Ammon's horn (tissue), 1 donor: ENCODE measurements at places on chromosomes 6 and 20.

DNA sequence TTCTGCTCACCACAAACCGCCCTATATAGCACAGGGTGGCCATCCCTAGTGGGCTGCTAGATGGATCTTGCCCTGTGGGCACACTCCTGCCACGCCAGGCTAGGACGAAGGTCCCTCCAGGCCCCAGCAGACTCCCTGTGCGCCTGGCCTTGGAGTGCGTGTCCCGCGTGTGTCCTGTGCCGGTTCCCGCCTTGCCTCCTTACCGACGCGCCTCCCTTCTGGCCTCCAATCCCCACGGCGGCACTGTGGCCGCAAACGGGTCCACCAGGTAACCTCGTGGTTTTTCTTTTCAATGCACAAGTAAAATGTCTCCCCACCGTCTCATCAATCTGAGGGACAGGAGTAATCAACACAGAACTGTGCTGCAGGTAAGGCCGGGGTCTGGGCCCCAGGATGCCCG lies 133.8 kb upstream of the PHACTR3 start:
- no peak for DNase-seq

DNA sequence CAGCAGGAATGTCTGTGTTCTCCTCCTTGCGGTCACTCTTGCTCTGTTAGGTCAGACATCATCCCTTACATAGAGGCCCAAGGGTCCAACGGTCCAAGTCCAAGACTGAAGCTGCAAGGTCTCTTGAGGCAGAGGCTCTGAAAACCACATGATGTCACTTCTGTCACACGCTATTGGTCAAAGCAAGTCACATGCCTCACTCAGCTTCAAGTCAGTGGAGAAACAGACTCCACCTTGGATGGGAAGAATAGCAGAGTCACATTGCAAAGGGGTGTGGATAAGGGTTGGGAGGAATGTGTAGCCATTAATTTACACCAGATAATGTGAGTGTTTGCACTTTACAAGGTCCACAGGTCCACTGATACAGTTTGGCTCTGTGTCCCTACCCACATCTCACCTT lies 17.5 kb downstream of the SLC52A3 start:
- DNase-seq: no peak

DNA sequence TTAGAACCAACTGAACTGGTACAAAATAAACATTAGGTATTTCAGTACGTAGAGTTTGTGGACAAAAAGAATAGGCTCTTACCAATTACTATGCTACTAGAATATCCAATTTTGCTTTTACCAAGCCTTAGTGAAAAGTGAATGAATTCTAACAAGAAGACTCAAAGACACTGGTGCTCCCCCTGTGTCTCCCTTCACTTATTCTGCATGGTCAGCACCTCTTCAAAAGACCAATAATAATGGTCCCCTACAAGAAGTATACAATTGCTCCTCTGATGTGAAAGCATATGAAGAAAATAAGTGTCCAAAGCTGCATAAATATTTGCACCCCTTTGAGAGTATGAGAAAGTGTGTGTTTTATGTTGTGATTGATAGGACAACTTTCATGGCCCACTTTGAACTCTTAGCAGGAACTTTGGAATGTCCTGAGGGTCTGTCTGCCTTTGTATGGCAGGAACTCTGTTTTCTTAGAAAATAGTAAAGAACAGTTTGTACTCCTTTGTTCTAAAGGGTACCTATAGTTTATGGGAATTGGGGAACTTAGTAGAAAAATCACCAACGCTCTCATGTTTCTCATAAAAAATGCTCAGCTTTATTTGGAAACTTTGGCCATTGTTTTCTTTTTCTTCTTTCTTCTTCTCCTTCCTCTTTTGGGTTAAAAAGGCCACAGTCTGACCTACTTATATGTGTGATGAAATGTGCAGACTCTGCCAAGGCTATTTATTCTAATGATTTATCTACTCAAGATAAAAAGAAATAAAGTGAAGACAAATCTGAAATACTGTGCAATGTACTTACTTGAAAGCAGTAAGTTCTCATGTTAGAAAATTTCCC lies 352.4 kb downstream of the LAMA2 start:
- no peak for DNase-seq

- DNase-seq: no peak
Observed at GRCh38 chr6:46015119-46015968, at the start of gene CLIC5. Gene CLIC5, minus strand, starts transcription at chr6:46015860. Its CDS starts 318 bp downstream, at chr6:46015542.

DNA sequence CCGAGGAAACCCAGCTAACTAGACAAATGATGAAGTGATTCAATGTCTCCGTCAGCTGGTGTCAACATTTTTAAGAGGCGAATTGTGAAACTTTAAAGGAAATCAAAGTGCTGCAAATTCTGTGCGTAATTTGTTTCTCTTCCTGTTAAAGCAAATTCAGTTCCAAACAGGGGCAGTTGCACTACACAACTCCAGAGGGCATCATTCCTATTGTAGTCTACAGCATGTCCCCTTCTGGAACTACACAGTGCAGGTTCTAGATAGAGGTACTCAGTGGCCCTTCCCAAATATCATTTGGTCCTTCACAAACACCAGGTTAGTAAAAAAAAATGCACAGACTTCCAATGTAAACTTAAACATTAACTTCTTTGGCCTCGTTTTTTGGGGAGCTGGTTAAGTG lies 38.3 kb upstream of the SMLR1 start:
- no peak for DNase-seq

GRCh38 chr20:47379433-47380150 lies 23.1 kb upstream of the ZMYND8 start:
- DNase-seq: no peak

GRCh38 chr6:73579851-73580246 lies 59.0 kb upstream of the EEF1A1 start:
- DNase-seq: peak; percentile 50

DNA sequence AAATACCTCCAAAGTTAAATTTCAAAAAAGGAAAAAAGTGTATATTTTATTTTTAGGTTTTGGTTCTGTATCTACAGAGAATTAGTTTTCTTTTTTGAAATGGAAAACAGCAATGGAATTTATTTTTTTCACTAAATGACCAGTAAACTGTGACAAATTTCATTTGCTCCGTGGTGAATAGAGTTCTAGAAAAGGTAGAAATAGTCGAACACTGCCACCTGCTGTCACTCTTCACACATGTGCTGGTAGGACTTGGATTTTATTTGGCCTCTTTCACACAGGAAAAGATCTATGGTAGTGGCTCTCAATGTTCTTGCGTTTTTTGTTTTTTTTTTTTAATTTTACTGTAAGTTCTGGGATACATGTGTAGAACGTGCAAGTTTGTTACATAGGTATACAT lies 312.5 kb downstream of the EYA4 start:
- peak; percentile 71 for DNase-seq

DNA sequence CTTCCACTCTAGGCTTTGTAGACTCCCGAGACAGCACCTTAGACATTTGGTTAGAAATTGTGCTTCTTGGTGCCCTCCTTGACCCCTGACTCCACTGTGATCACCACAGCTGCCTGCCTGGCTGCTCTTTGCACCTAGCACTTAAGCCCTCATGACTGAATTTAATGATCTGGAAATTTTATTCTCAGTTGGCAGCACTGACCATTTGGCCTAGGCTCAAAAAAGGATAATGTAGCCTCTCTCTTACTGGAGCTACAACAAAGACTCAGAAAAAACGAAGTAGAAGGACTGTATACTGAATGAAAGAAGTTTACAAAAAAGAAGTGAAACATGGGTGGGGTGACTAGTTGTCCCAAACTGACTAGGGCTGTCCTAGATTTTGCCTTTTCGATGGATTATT lies 11.3 kb upstream of the ABRACL start:
- DNase-seq: no peak

DNA sequence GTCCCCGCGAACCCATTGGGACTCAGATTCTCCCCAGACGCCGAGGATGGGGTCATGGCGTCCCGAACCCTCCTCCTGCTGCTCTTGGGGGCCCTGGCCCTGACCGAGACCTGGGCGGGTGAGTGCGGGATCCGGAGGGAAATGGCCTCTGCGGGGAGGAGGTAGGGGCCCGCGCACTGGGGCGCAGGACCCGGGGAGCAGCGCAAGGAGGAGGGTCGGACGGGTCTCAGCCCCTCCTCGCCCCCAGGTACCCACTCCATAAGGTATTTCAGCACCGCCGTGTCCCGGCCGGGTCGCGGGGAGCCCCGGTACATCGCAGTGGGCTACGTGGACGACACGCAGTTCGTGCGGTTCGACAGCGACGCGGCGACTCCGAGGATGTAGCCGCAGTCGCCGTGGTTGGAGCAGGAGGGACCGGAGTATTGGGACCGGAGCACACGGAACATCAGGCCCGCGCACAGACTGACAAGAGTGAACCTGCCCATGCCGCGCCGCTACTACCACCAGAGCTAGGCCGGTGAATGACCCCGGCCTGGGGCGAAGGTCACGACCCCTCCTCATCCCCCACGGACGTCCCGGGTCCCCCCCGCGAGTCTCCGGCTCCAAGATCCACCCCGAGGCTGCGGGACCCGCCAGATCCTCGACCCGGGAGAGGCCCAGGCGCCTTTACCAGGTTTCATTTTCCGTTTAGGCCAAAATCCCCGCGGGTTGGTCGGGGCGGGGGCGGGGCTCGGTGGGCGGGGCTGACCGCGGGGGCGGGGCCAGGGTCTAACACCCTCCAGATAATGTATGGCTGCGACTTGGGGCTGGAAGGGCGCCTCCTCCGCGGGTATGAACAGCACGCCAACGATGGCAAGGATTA lies 15.7 kb upstream of the HLA-A start:
- peak; percentile 62 for DNase-seq

- no peak for DNase-seq
Observed at GRCh38 chr6:144295211-144295610, 10.1 kb downstream of the UTRN start.

DNA sequence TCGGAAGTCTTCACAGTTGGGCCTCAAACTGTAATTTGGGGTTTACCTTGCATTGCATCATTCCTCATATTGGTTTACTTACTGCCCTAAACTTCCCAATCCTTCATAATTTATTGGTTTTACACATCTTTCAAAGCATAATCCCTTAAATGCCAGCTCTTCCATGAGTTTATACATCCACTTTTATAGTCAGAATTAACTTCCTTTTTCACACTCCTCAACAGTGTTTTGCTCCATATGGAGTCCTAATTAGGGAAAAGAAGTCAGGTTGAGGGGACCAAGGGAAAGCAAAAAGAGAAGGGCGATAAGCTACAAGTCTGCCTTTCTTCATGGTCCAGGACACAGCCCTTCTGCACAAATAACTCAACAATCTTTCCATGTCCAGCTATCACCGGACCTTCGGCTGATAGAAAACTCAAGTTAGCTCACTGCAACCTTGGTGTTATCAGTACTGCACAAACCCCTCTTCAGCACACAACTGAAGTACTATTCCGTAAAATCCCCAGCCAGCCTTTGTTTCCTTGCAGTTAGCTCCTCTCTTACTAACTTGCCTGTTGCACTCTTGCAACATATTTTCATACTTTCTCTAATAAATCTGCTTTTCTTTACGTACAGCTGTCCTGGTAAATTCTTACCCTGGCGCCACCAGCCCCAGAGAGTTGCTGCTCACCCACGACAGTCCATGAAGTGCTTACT lies 2.0 kb downstream of the EEF1E1 start:
- no peak for DNase-seq

DNA sequence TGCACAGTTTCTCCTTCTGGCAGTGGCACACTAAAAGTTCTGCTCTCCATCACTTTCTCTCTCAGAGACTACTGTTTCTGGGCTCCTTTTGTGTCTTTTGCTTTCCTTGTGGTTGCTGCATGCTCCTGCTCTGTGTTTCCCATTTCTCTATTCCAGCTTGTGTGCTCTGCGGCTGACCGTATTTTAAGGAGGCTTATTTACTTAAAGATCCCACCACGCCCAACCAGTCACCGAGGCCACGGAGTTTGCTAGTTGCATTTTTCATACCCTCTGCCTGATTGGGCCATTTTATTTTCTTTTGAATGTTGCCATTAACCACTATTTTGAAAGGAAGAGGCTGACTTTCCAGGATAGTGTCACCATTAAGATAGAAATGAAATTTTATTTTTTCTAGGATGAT lies 626.4 kb upstream of the MMS22L start:
- no peak for DNase-seq

DNA sequence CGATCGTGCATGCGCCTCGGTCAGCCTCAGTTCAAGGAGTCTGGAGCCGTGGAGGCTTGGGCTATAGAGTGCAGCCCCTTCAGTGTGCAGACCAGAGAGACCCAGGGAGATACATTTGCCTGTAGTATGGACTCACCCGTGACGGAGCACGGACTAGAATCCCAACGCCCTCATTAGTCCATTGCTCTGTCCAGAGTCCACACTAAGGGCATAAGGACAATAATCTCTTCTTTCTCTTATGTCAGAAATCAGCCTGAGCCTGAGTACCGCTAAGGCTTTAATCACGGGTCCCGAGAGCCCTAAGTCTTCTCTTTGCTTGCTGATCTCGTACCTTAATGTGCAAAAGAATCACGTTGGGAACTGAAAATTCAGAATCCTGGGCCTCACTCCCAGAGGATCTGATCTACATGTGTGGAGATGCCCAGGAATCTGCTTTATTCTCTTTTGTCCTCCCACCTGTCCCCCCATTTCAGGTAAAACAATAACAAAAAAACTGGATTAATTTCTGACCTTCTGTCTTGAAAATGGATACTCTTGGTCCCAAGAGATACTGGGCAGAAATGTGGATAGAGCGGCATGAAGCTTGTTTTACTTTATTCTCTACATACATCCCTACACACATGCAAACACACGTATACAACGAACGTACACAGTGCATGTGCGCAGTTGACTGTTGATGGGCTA lies 671 bp downstream of the BPHL start:
- DNase-seq: no peak

DNA sequence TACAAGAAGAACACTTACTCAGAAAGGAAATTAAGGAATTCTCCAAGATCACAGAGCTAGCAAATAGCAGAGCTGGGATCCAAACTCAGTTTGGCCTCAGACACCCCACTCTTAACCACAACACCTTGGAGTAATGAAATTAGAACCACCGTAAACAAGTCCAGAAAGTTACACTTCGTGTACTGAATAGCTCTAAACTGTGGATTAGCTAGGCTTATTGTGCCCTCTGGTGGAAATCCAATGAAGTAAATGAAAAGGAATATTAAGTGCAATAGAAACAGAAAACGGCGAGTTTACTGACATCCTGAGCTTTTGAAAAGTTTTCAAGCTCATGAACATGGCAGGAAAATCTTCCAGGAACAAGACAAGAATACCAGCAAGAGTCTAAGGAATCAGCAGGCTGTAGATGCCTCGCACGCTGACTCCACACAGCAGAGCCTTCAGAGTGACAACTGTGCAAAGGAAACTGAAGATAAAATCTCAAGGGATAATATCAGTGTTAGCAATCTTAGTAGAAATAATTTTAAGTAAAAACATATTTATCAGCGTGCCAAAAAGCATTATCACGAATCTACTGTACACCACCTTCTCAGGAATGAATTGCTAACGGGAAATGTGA lies 34.6 kb downstream of the FBXO5 start:
- DNase-seq: peak; percentile 73

GRCh38 chr6:138503881-138504680 lies 4.8 kb upstream of the NHSL1 start:
- no peak for DNase-seq
